H4 (cell line): ENCODE measurements at places on chromosomes 2 and 18. TPM values are rescaled to one million over a fixed set of nuclear protein-coding genes. Genes with fewer than 3 reads are reported as not detected.
A peak's percentile ranks its signal among the peaks of the same experiment; 100 is the strongest.

- no peak for DNase-seq
Measured at GRCh38 chr2:20242727-20243377, 17.9 kb upstream of the SDC1 start.

DNA sequence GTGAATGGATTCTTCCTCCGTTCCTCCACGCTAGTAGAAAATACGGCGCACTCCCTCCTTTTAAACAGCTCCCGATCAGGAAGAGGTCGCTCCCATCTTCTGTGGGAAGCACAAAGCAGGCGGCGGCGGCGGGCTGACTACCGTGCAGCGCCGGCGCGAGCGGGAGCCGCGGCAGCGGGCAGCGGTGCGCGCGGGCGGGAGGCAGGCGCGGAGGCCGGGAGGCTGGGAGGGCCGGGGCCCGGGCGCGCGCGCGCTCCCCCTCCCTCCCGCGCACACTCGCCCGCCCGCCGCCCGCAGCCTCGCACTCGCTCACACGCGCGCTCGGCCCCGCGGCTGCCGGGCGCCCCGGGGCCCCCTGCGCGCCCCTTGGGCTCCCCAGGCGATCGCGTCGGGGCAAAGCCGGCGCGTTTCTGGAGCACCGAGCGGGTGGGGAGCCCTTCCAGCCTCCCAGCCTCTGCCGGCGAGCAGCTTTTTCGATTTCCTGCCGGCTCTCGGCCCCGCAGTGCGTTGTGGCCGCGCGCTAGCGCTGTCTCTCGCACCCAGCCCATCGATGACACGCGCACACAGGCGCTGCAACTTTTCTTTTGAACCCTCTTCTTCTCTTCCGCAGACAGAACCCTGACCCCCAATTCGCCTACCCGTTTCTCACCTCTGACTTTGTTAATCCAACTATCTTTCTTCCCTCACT lies at the start of gene SLC8A1:
SLC8A1 (minus strand) TSS at position 173 of the 688 bp plus-strand sequence.
- DNase-seq: no peak

GRCh38 chr2:43116988-43117387 lies 109.4 kb downstream of the ZFP36L2 start:
- no peak for DNase-seq

DNA sequence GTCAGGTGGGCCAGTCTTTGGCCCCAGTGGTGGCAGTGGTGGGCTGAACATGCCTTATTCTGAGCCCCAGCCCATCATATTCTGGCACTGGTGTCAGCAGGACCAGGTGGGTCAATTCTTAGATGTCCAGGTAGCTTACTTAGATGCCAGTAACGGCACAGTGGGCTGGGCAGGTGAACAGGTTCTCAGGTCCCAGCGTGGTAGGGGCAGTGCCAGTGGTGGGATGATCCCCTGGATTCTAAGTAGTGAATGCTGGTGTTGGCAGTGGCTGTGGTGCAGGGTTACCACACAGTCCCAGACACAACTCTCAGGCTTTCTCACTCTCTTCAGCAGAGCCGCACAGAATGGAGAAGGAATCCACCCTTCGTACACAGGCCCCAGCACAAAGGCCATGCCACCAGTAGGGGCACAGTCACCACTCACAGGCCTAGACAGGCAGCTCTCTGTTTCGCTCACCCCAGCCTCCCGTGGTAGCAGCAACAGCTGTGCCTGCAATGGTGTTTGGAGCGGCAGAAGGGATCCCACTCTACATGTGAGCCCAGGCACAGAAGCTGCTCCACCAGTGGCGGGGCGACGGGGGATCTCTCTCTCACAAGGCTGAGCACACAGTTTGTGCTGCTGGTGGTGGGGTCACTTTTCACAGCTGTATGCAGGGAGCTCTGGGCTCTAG lies 97.3 kb downstream of the ANKRD12 start:
- no peak for DNase-seq

DNA sequence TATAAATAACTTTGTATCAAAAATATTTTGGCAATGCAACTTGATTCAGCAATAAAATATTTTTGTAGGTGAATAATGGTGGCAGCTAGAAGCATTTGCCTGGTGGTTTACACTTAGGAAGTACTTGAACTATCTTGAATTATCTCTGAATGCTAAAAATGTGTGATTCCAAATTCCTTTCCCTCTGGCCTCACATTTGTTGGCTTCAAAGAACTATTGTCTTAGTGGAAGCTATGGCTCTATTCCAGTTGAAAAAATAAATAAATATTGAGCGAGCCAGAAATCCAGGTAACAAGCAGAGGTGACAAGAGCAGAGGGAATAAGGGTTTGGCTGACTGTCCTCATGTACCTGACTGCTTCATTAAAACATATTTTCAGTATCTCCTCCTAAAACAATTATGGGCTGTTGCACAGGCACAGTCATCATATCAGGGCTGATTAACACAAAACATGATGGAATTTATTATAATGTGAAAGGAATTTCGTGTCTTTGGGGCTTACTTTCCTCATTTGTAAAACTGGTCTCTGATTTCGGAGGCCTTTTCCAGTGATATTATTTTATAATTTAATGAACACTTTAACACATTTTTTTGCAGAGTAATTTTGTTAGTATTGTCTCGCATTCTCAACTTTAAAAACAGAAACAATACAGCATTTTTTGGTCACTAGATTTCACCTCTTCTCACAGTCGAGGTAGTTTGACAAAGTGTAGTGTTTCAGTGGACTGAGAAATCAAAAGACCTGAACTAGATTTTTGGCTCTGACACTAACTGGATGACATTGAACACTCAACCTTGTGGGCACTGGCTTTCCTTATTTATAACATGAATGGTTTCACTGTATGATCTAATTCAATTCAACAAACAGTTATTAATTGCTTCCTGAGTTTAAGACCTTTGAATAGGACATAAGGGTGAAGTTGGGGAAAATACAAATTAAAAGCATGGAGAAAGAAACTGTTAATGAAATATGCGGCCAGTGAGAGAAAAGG lies 7.8 kb upstream of the CAVIN2 start:
- DNase-seq: no peak

- peak; percentile 81 for DNase-seq
Measured at GRCh38 chr2:1730015-1730927, 14.0 kb downstream of the PXDN start.

DNA sequence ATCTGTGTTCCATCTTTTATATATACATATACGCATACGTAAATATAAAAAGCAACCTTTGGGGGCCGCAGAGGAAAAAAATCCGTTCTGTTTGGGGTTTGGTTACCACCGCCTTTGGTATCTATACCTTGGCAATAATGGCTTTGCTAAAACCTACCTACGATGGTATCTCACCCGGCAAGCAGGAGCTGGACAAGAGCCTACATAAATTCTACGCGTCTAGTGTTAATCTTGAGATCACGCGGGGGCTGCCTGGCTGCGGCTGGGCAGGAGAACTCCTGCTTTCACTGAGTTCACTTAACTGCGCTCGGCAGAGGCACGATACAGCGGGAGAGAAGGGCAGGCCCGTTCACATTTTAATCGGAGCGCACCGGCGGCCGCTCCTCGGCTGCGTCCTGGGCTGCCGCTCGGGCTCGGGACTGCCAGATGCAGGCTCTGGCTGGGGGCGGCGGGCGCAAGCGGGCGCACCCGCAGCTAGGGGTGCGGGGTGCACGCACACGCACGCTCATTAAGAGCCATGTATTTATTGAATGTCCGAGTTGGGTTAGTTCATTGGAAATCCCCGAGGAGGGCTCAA lies 1.7 kb upstream of the POU3F3 start:
- DNase-seq: peak; percentile 25

GRCh38 chr2:150483532-150483931 lies 3.9 kb downstream of the RND3 start:
- no peak for DNase-seq

DNA sequence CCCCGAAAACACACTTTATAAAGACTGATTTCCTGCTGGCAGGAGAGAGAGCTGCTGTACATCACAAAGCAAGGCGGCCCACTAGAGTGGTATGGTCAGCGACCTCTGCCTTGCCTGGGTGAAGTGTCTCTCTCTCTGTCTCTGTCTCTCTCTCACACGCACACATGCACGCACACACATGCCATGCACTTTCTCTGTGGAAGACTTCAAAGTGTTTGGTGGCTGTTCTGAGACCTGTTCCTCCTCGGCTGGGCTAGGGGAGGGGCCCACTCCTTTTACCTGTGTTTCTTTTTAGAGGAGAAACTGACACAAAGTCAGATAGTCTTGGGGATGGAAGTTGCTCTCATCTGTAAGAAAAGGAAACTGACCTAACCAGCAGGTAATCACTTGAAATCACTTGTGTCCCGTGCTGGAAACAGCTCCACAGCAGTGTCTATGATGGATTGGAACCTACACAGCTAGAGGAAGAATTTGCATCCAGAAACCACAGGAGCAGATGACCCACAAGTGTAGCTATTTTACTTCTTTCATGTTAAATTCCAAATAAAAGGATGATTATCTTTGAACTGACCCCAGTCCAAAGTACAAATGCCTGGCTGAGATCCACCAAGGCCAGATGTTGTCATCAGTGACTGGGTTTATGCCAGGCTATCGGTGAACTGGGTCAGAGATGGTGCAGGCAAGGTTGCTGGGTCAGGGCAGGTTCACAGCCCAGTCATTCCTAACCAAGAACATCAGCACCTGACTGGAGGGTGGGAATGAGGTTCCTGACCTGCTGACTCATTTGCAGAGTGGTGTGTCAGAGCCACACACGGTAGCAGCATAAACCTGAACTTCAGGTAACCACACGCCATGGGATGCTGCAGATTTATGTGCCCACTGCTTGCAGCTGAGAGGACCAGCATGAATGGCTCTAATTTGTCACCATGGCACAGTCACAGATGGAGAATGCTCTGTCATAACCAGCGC lies 63.0 kb downstream of the NPAS2 start:
- DNase-seq: no peak

- DNase-seq: no peak
Measured at GRCh38 chr2:233356546-233357308, 2.4 kb downstream of the DGKD start.

- no peak for DNase-seq
Measured at GRCh38 chr18:48613589-48614404, 75.0 kb downstream of the CTIF start.

- DNase-seq: no peak
Measured at GRCh38 chr2:127515383-127515915, 10.8 kb downstream of the IWS1 start.

GRCh38 chr2:30165617-30166016 lies 18.8 kb downstream of the YPEL5 start:
- no peak for DNase-seq

DNA sequence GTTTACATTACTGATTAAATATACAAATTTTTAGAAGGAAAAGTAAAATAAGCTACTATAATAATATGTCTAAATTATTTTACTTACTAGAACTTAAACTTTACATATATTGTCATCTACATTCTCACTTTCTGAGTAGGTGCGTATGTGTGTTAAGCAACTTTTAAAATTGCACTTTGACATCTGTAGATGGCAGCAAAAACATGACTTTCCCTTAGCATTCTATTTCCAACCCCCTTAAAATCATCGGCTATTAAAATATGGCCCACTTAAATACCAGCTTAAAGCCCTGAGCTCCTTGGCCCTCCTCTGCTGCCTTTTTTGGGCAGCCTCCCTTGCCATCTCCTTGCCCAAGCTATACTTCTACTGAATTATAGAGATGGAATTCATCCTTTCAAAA lies 78.0 kb downstream of the UPP2 start:
- DNase-seq: peak; percentile 19

- DNase-seq: no peak
Measured at GRCh38 chr2:68295516-68295915, 24.2 kb downstream of the CNRIP1 start.

DNA sequence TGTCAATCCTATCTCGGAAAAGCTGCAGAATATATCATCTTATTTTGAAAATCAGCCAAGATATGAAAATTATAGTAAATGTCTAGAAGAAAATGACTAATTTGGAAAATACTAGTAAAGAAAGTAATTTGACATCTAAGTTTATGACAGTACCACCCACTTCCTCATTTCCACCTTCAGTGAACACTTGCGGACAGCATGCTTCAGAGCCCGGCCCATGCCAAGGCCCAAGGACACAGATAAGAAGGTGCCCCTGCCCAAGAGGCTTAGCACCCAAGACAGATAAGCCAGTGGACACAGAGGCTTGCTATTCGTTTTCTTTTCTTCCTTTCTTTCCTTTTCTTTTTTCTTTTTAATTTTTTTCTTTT lies 4.8 kb upstream of the KCNG2 start:
- DNase-seq: no peak

DNA sequence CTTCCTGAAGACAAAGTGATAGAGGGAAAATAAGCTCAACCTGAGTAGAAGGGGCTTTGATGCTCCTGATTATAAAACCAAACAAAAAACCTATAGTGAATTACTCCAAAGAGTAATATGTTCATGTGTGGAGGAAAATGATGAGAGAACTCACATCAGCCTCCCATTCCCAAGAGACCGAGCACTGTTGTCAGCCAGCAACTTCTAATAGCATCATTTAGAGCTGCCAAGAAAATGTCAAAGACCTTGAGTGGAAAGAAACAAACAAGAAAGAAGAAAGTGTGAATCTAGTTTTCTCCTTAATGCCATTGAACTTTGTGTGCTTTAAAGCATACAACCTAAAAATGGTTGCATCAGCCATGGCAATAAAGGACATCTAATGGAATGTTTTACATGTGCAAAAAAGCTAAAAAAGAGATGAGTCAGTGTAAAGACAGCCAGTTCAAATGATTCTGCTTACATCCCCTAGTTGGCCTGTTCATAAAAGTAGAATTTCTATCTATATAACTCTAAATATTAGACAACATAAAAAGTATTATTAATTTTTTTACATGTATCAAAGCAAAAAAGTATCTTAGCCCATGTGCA lies 1066.2 kb downstream of the TDRD15 start:
- DNase-seq: no peak

DNA sequence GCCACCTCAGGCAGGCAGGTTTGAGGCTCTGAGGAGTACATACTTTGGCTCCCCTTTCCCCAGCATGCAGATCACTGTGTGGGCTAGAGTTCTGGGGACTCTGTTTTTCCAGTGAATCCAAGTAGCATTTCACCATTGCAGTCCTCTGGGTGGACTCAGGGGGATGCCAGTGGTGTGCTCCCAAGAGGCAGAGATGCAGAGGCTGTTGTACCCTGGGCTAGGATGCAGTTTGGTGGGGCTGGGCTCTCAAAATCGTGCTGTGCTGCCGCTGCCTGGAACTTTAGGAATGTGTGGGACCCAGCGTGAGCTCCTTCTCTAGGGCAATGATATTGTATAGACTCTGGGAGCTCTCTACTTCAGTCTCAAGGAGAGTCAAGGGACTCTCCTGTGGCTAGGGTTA lies 104.9 kb downstream of the MYO3B start:
- DNase-seq: no peak

GRCh38 chr2:71117063-71117462 lies 13.0 kb downstream of the MCEE start:
- no peak for DNase-seq

- DNase-seq: no peak
Measured at GRCh38 chr2:38905251-38905650, 15.6 kb downstream of the ARHGEF33 start.

The DUSP11 gene
- total RNA-seq: 36.8 and 37.5 TPM in 2 replicates

The G6PC2 gene
- total RNA-seq: not detected in 2 replicates

The ANKMY1 gene
- 6.1 and 12.7 TPM in 2 replicates for total RNA-seq

The ST6GAL2 gene
- 0.21 and 0.37 TPM in 2 replicates for total RNA-seq

The PXDN gene
- 147 and 171 TPM in 2 replicates for total RNA-seq

The COL5A2 gene
- 155 and 160 TPM in 2 replicates for total RNA-seq

The IL1RN gene
- 0.17 TPM in 1 of 2 replicates, not detected in the other for total RNA-seq

The CRACDL gene
- 0.08 TPM in 1 of 2 replicates, not detected in the other for total RNA-seq

The STARD6 gene
- total RNA-seq: not detected in 2 replicates

The C1QL2 gene
- total RNA-seq: not detected in 2 replicates
